ENCODE measurements at places on chromosomes 16 and 17.

DNA sequence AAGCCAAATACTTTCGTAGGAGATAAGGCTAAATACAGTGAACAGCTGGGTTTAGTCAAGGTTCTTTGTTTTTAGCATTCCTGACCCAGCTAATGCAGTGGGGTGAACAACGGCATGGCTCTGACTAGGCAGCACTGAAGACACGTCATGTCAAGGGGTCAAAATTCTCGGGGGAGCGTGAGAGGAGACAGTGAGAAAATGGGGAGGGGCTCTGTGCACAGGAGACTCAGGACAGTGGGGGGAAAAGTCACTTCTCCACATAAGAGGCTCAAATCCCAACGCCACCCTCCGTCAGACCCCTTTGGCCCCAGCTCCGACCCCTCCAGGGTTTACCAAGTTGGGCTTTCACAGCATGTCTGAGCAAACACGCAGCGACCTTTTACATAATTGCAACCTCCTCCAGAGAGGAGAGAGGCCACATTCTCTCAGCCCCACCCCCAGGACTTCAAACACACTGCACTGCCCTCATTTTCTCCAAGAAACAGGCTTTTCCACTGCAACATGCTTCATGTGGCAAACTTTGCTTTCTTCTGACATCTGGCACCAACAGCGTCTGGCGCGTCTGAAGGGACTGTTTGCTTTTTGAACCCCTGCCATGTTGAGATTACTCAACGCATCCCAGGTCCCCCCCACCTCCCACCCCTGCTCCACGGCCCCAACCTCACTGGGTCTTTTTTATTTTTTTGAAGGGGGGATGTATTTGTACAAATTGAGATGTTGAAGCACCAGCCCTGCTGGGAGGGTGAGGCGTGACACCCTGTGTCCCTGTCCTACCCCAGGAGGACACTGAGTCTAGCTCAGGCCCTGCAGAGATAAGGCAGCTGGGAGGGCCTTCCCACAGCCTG is 30.0 kb downstream of the AXIN2 start:
- DNase-seq = no peak

- no peak for DNase-seq
Measured at GRCh38 chr16:5010576-5011329, 23.0 kb downstream of the NAGPA start.

DNA sequence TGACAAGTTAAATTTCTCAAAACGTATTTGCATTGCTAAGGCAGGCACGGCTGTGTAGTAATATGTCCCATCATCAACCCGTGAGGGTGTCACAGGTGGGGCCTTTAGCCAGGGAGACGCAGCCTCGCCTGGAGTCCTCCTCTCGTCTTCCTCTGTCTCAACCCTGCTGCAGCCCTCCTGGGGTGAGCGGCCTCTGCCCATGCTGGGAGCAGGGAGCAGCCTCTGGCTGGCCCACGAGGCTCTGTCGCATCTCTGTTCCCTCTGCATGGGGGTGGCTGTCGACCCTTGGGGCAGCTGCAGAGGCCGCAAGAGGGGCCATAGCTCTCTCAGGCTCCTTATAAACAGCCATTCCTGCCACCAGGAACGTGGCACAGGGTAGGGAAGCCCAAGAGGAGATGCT is 806 bp upstream of the SMIM5 start:
- no peak for DNase-seq

GRCh38 chr17:28748852-28749515 is 5.2 kb downstream of the TRAF4 start:
- DNase-seq = no peak

DNA sequence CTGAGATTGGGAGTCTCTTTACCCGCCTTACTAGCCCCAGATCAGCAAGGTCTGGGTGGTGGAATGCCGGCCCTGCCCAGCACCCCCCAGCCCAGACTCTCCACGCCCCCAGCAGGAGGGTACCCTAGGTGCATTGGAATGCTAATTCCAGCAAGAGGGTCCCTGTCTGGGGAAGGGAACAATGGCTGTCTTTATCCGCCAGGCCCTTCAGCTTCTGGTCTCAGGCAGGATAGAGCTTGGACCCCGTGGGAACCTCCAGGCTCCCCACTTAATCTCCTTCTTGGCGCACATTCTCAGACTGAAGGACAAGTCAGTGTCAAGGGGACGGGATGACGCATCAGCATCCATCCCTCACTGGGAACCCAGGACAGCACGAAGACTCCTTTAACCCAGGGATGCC is 85.1 kb downstream of the LITAF start:
- DNase-seq = no peak

DNA sequence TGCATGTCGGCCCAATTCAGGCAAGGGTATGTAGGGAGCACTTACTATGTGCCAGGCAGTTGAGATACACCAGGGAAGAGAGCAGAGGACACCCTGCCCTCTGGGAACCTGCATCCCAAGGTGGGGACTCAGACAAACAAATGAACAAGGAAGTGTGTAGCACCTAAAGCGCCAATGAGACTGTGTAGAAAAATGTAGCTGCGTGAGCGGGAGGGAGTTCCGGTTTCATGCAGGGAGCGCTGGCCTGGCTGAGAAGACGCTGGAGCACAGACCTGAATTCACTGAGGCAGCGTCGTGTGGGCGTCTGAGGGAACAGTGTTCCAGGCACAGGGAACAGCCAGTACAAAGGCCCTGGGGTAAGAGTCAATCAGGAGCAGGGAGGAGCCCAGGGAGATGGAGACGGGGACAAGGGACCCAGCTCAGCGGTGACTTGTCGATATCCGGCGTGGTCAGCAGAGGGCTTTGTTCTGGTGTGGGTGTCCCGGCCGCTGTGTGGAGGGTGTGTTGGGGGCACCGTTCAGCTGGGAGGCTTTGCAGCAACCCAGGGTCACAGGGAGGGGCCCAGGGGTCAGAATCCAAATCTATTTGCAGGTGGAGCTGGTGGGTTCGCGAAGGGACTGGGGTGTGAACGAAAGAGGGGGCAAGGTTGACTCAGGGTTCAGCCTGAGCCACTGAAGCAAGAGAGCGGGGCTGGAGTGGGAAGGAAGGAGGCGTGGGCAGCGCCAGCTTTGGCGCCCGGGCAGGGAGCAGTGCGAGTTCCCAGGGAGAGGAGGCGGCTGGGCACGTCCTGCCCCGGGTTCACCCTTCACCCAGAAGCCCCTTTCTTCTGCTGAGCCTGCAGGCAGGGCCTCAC is 17.8 kb upstream of the OSGIN1 start:
- no peak for DNase-seq

- peak; percentile 60 for DNase-seq
Measured at GRCh38 chr17:42744806-42745617, at the start of gene EZH1. Gene EZH1, minus strand, starts transcription at chr17:42745040. Its CDS starts 16,099 bp downstream, at chr17:42728941.

- DNase-seq = no peak
Measured at GRCh38 chr17:61366715-61367413, 32.8 kb upstream of the TBX2 start.

All from SIG-M5 (cell line).